ENCODE measurements at places on chromosomes 3 and 15.
A peak's percentile ranks its signal among the peaks of the same experiment; 100 is the strongest.

DNA sequence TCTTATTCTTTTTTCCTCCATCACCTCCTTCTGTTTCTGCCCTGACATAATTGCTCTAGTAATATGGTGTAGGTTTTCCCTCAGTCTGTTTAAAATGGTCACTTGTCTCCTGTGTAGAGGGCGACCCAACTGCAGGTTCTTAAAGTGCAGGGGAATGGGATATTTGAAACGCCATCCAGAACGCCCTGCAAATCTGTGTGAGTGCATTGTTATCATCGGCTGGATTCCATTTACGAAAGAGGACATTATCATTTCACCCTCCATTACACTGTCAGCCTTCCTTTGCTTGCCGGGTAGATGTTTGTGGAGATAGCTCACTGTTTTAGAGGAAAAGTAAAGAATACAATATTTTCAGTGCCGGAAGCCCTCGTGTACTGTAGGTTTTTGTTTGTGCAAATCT, 354.0 kb downstream of the LRTM1 start:
- no peak for DNase-seq

GRCh38 chr3:81043660-81044199, 717.7 kb downstream of the GBE1 start:
- no peak for DNase-seq

GRCh38 chr15:69389426-69389825, 24.7 kb upstream of the KIF23 start:
- no peak for DNase-seq

GRCh38 chr15:62756326-62756994, 286.1 kb upstream of the TPM1 start:
- DNase-seq = no peak

DNA sequence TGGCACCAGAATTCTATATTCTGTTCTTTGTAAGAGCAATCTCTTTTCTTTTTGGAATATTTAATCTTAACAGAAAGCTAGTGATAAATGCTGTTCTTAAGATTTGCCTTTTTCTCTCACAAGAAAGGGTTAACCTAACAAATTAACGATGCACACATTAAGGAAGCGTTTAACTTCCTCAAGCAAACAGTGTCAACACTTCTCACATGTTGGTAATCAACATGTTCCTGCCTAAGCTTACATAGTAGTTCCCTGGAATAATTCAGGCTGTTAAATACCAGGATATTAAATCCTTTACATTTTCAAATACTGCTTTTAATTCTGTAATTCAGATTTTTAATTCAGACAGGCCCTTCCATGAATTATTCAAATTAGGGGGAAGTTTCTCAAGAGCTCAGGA, 67.4 kb upstream of the RPL35A start:
- no peak for DNase-seq

GRCh38 chr3:182138393-182138792, 426.7 kb downstream of the SOX2 start:
- no peak for DNase-seq

DNA sequence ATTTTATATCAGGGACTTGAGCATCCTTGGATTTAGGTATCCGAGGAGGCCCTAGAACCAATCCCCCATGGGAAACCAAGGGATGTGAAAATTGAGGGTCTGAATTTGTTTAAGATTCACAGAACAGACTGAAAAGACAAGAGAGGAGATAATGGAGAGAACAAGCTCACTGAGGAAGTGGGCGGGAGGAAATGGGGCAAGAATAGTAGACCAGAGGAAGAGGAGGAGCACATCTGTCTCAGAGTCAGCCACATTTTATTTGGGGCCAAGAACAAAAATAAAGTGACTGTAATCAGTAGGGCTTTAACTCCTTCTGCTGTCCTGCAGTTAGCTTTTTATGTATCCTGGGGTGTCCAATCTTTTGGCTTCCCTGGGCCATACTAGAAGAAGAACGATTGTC, 63.8 kb downstream of the BLM start:
- peak; percentile 22 for DNase-seq

GRCh38 chr3:190619761-190620160, 105.9 kb downstream of the IL1RAP start:
- DNase-seq = no peak

DNA sequence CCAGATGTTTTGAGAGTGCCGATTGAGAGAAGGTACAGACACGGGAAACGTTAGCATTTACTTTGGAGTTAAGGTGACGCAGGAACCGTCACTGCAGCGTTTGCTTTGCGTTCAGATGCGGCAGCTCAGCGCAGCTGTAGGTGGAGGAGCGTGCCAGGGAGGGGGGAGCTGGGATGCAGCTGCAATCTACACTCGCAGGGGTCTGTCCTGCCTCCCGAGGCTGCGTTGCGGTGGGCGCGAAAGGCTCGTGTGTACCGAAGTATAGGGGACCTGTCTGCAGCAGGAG, 425 bp upstream of the FYTTD1 start:
- DNase-seq = peak; percentile 71

GRCh38 chr15:76033438-76033837, 21.2 kb upstream of the NRG4 start:
- no peak for DNase-seq

DNA sequence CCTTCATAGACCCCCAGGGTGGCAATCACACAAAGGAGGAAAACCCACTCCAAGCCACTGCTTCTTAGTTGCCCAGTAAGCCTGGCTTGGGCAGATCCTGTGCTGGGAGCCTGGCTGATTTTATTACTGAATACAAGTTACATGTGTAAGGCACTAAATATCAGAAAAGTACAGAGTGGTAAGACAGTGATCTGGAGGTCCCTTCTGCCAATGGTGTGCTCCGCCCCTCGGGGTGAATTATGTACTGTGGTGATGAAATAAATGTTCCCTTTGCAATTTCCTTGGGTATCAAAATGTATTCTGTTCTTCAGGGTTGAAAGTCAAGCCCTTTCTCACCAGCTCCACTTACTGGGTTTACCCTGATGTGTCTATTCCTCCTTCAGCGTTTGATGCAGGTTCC, 38.8 kb downstream of the EID1 start:
- no peak for DNase-seq

GRCh38 chr3:150936693-150937092, 31.5 kb upstream of the MINDY4B start:
- no peak for DNase-seq

DNA sequence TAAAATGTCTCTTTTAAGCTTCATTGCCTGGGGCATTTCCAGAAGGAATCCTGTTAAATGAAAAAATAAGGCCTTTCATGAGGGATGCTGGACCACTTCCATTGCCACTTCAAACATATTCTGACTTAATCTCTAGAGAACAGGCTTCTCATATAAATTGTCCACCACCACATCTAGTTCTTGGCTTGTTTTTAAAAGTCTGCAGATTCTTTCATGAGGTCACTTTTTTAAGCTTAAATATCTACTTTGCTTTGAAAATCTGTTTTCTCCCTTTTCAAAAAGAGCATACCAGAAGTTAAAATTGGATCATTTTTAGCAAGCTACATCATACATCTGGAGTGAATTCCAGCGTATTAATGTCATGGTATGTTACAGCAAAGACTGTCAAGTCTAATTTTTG, 131.6 kb downstream of the C3orf70 start:
- no peak for DNase-seq

- no peak for DNase-seq
Measured at GRCh38 chr3:150222691-150223489, 185.2 kb upstream of the TSC22D2 start.

DNA sequence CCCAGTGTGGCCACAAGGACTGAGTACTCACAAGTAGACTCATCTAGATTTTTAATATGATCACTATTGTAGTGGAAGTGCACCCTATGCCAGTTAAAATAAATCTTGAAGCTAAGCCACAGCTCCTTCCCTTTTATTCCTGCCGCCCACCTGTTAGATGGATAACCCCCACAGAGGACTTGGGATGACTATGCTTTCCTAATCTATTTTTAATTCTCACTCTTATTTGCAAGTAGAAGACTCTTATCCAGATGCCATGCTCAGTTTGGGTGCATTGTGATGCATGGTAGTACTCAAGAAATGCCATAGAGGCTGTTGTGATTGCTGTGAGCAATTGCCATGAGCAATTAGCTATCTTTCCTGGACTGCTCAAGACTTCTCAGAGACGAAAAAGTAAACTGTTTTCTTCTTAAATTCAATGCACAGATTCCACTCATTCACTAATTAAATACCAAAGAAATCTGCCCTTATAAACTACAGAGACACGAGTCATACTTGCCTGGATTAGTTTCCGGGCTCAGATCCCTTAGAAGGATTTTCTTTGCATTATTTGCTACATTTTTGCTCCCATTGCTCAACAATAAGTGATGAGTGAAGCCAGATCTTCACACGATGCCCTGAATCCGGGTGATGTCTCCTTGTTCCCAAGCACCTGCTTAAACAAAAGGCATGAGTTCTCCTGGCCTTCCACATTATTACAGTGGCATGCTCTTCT, 472.1 kb downstream of the SOX2 start:
- no peak for DNase-seq

DNA sequence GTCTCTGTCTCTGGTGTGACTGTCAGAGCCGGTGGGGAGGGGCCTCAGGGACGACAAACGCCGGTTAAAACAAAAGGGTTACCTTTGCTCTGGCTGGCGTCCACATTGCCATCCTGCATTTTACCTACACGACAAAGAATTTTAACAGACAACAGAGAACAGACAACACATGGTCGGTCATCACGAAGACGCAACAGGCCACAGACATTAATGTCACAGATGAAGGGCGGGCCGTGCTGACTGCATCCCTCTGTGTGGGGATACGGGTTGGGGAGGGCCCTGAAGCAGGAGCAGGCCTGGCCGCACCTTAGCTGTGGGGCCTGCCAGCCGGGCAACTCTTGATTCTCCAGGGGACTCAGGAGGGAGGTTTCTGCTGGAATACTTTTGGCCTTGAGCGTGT, 58.2 kb upstream of the SEC13 start:
- no peak for DNase-seq

GRCh38 chr3:94522488-94522887, 459.6 kb downstream of the NSUN3 start:
- DNase-seq = no peak

- peak; percentile 24 for DNase-seq
Measured at GRCh38 chr3:99868311-99868646, 50.6 kb downstream of the CMSS1 start.

DNA sequence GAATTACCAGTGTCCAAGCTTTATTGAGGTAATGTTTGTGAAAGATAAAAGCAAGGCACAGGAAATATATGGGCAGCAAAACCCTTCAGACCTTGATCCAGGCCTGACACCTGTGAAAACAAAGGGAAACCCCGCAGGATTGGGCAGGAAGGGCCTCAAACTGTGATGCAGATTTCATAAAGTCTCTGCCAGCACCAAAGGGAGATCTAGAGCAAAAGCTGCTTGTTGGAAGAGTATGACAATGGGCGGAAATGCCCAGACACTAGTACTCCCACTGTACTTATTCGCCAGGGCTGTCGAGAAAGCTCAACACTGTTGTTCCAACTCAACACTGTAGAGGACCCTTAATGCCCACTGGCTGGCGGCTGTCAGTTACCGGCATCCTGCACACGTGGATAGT, 207.9 kb downstream of the CD47 start:
- DNase-seq = no peak

DNA sequence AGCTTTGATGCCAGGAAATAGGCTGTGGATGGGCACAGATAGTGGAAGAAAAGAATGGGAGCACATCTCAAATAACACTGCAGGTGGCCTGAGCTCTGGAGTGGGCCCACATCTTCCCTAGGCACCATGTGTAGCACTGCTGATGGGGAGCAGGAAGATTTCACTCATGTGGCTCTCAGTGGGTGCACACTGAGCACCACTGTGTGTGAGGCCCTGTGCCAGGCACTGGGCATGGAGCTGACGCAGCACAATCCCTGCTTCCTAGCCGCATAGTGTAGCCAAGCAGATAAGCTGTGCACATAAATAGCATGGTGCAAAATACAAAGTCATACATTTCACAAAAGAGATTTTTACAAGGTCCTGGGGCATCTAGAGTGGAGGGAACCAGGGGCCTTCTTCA, 101.6 kb downstream of the MOBP start:
- DNase-seq = no peak

GRCh38 chr3:99647081-99647480, 8.7 kb downstream of the COL8A1 start:
- no peak for DNase-seq

DNA sequence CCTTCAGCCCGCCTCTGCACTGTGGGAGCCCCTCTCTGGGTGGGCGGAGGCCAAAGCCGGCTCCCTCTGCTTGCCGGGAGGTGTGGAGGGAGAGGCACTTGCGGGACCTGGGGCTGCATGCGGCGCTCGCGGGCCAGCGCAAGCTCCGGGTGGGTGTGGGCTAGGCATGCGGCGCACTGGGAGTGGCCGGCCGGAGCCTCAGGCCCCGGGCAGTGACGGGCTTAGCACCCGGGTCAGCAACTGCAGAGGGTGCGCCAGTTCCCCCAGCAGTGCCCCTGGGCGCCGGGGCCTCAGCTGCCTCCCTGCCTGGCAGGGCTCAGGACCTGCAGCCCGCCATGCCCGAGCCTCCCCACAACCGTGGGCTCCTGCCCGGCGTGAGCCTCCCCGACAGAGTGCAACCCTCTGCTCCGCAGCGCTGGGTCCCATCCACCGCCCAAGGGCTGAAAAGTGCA, 98.9 kb upstream of the POU1F1 start:
- no peak for DNase-seq

- DNase-seq = no peak
Measured at GRCh38 chr3:73431183-73431900, 193.4 kb downstream of the PDZRN3 start.

DNA sequence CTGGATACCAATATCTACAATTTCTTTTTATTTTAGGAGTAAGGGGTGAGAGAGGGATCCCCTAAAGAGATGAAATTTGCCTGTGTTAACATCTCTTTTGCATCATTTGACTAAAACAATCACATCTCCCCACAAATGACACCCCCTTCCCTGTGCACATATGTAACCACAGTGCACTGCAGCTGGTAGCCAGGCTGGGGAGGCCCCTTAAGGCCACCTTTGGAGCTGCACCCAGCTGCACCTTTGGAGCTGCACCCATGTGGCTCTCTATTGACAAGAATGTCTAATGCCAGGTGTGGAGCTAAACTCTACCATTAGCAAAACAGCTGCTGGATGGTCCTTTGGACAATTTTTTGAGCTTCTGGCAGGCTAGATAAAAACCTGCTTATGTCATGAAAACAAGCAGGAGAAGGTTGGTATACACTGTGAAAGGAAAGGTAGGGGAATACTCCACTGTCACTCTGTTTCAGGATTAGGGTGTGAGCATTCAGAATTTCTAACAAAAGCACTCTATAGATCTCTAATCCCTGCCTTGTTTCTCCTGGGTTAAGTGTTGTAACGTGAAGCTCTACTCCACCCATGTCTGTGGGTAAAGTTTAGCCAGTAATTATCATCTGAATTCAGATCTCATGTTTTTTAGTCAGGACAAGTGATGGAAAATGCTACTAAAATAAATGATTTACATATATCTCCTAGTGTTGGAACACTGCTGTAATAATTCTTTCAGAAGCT, 52.1 kb downstream of the TFG start:
- peak; percentile 5 for DNase-seq

Data from CD4-positive, alpha-beta T cell treated with Interleukin-17A for 4 hours (primary cell).